WTC11 (cell line): ENCODE measurements at places on chromosomes 2 and 18. TPM values are rescaled to one million over a fixed set of nuclear protein-coding genes. Genes with fewer than 3 reads are reported as not detected.

- H3K4me3 ChIP-seq, result no peak overlapping the region
- no peak for DNase-seq
- H3K36me3 ChIP-seq, result no peaks in the 10 kb centered on the region
- no peak overlapping the region for H3K27ac ChIP-seq
- peaks cover 19% of the 10 kb centered on the region for H3K4me1 ChIP-seq
Measured at GRCh38 chr2:74186038-74186437, 7.4 kb upstream of the MOB1A start.

- peaks cover 48% of the 10 kb centered on the region for H3K4me1 ChIP-seq
- H3K27ac ChIP-seq, result no peak overlapping the region
- H3K4me3 ChIP-seq, result no peak overlapping the region
- no peak for DNase-seq
- H3K36me3 ChIP-seq, result no peaks in the 10 kb centered on the region
Measured at GRCh38 chr2:178275600-178275999, 81.3 kb downstream of the OSBPL6 start.

DNA sequence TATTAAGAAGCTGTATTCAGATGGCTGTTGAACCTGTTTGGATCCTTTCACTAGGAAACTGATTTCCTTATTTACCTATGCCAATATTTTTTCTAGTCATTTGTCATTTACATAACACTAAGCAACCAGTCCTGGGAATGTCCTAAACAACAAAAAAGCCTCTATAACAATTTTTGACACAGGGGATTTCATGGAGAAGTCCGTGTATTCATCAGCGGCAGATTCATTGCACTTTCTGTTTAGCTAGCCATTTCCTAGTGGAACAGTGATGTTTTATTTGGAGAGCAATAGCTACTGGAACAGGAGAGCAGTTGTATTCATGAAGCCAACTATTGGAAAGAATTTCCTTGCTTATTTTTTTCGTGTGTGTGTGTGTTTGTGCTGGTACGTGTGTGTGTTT lies 604.3 kb upstream of the POU3F3 start:
- H3K4me1 ChIP-seq, result peaks cover 6% of the 10 kb centered on the region; the same call in 1 of the 2 replicates
- H3K4me3 ChIP-seq, result no peak overlapping the region
- H3K36me3 ChIP-seq, result peaks cover 2% of the 10 kb centered on the region

GRCh38 chr2:216340280-216340631 lies 32.0 kb downstream of the MARCHF4 start:
- peaks cover 2% of the 10 kb centered on the region; the same call in 1 of the 2 replicates for H3K27me3 ChIP-seq
- no peaks in the 10 kb centered on the region for H3K36me3 ChIP-seq
- peak overlapping the region; percentile 47 for H3K27ac ChIP-seq
- H3K4me3 ChIP-seq, result no peak overlapping the region
- DNase-seq, result no peak
- peaks cover 57% of the 10 kb centered on the region for H3K4me1 ChIP-seq

GRCh38 chr2:42105330-42106256 lies 57.8 kb downstream of the PKDCC start:
- peaks cover 12% of the 10 kb centered on the region for H3K27me3 ChIP-seq
- no peak for DNase-seq

The C2orf66 gene
- not detected in 3 replicates for total RNA-seq
